NCI-H82 (cell line): ENCODE measurements at places on chromosomes 2 and 18.
A peak's percentile ranks its signal among the peaks of the same experiment; 100 is the strongest.

GRCh38 chr2:205501826-205502225, 180.5 kb upstream of the NRP2 start:
- DNase-seq: no peak

DNA sequence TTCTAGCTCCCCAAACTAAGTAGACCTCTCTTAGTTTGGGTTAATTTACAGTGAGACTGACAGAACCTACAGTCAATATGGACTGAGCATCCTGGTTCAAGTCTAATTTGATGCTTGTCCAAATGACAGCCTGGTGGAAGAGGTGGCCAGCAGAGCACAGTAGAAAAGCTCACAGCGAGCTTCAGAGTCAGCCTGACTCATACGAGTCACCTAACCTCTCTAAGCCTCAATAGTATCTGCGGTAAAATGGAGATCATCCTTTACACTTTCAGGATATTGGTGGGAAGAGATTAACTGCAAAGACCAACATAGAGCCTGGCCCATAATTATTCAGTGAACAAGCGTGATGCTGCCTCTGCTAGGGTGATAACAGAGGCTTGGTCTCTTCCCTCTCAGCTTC, 54.5 kb downstream of the DOCK10 start:
- no peak for DNase-seq

DNA sequence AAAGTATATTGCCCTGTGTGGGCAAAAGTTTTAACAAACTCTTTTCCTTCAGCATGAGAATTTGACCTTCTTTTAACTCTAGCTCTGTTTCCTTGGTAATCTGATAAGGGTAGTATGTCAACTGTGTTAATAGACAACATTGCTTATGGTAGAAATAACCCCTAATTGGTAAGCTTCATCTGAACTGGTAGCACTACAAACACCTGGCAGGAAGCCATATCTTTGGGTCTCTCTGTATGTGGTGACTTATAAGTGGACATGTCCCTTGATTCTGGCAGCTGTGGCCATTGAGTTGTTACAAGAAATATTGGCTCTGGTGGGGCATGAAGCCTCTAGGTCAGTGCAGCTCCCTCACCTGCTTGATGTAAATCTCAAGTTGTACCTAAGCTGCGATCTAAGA, 46.9 kb downstream of the MBD5 start:
- DNase-seq: no peak

- peak; percentile 76 for DNase-seq
These were observed 83.3 kb upstream of the POMC start for GRCh38 chr2:25251422-25252273.

- no peak for DNase-seq
These were observed 2.5 kb upstream of the FAP start for GRCh38 chr2:162245781-162246180.

GRCh38 chr2:171049691-171050090, 111.0 kb downstream of the TLK1 start:
- no peak for DNase-seq

- peak; percentile 12 for DNase-seq
These were observed 187.2 kb downstream of the BCL11A start for GRCh38 chr2:60366135-60366712.

DNA sequence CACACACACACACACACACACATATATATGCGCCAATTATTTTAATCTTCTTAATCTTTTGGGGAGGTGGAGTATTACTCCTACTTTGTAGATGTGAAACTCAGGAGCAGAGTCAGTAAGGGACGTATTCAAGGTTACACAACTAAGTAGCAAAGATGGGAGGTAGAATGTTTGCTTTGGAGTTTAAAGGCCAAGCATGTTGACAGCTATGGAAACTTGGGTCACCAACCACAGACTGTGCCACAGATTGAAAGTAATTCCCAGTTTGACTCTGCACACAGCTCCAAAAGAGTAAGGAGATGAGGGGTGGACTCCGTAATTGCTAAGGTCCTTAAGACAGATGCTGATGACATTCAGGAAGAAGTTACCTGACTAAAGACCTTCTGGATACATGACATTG, 124.8 kb upstream of the ITGB6 start:
- no peak for DNase-seq

DNA sequence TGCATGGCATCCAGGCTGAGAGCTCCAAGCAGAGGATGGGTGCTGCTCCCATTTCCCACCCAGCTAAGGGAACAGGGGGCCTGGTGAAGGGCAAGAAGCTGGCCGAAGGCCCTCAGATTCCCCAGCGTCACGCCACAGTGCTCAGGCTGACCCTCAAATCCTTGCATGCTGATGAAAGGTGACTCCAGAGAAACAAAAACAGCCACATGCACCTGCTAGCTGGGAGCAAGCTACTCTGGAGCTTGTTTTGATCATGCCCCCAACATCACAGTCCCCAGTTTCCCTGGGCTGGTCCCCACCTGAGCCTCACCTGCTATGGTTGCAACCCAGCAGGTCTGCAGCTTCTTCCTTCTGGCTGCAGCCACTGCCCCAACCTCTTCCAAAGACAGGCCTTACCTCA, 13.3 kb downstream of the RAB11FIP5 start:
- DNase-seq: no peak

GRCh38 chr18:34821669-34822210, 111.6 kb downstream of the DTNA start:
- no peak for DNase-seq

GRCh38 chr2:188477564-188478103, 186.0 kb downstream of the GULP1 start:
- DNase-seq: no peak

DNA sequence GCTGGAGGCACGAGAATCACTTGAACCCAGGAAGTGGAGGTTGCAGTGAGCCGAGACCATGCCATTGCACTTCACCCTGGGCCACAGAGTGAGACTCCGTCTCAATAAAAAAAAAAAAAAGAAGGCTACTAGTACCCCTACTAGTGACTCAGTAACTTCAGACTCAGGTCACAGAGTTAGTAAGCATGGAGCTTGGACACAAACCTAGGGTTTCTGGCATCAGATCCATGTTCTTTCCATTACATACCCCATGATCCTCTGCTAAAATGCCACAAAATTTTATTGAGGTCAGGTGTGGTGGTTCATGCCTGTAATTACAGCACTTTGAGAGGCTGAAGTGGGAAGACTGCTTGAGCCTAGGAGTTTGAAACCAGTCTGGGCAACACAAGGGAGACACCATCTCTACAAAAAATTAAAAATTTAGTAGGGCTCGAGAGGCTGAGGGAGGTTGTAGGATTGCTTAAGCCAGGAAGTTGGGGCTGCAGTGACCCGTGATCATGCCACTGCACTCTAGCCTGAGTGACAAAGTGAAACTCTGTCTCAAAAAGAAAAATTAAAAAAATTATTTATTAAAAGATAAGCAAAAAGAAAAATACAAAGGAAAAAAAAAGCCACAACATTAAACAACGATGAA, 45.1 kb downstream of the DHX57 start:
- no peak for DNase-seq

DNA sequence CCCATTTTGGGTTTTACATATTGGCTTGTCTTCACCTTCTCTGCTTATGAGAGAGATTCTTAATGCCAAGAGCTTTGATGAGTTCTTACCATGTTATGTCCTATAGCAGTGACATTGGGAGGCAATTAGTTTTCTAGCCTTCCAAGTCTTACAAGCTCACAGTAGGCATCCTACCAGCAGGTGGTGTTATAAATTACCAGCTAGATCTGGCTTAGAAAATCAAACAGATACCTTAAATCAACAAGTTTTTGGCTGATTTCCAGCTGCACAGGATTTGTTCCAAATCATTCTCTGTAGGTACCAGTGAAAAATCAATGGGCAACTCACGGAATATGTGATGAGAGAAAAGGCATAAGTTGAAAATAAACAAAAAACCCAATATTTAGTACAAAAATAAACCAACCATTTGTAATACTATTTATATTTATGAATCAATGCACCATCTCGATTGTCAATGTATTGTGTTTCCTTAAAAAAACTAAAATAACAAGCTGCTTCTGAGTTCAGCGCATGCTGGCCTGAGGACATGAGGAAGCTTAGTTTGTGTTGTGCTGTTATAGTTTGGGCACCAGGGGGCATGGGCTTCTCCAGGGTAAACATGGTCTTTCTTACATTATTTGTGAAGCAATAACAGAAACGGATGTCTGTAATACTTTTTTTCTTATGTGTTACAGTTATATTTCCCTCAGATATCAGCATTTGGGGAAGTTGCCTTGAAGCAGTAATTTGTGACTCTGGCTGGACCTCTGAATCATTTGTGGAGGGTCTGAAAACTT, 34.1 kb upstream of the NXPH2 start:
- DNase-seq: peak; percentile 69

DNA sequence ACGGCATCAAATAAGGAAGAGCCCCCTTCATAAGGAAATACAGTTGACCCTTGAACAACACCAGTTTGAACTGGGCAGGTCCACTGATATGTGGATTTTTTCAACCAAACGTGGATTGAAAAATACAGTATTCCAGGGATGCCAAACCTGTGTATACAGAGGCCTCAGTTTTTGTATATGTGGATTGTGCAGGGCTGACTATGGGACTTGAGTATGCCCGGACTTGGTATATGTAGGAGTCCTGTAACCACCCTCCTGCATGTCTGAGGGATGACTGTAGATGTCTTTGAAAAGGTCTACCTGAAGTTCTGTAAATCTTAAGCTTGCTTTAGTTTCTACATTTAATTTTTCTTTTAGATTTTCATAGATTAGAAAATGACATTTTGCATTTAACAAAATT, 50.0 kb downstream of the EML4 start:
- no peak for DNase-seq

GRCh38 chr18:74652392-74652988, 54.8 kb downstream of the ZNF407 start:
- peak; percentile 68 for DNase-seq

- DNase-seq: no peak
These were observed 258.9 kb downstream of the NAPG start for GRCh38 chr18:10784596-10785202.

DNA sequence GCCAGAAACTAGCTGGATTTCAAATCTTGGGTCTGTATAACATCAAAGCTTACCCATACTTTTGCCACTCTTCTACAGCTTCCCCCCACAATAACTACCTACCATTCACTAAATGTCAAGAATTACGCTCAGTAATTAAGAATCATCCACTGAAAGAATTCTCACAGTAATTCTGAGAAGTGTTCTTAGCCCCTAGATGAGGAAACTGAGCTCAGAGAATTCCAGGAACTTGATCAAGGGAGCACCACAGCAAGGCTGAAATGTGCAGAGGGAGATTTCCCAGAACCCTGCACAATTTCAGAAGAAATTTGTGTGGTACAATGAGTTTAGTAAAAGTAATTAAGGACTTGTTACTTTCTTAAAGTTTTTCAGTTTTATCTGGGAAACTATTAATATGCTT, 194.5 kb upstream of the STK17B start:
- no peak for DNase-seq

- peak; percentile 33 for DNase-seq
These were observed 58.4 kb upstream of the UNC80 start for GRCh38 chr2:209713219-209713618.

GRCh38 chr2:223647258-223647952, 45.2 kb upstream of the SCG2 start:
- DNase-seq: no peak

DNA sequence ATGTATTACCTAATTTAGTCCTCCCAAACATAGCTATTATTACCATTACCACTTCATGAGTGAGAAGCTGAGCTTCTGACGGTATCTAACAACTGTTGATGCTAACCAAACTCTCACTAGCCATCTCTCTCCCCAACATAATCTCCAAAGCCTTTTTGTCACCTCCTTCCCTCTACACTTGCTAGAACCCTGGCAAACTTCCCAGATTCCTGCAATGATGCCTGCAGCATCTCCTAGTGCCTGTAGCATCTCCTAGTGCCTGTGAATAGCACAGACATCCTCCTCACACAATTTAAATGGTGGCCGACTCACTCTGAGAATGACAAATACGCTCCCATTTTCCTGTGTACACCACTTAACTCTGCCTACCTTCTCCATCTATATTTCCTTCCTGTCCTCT, 126.7 kb downstream of the STK39 start:
- DNase-seq: peak; percentile 37

DNA sequence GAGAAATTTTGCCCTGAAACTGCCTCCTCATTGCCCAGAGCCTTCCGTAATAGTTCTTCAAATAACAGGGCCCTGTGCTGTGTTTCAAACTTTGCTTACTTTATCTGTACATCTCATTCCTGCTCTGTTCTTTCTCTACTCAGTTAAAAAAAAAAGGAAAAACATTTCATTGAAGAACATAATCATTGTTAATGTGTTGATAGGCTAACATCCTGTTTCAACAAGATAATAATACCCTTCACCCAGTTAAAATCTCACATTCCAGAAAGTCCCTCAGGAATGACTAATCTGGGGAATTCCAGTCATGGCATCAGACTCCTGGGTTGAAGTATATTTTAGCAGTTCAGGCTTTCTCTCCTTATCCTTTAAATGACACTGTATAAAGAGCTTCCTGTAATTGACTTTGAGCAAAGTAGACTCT, 45.6 kb upstream of the ITGAV start:
- no peak for DNase-seq

- DNase-seq: no peak
These were observed 20.7 kb downstream of the SLC19A3 start for GRCh38 chr2:227696990-227697679.

GRCh38 chr2:172179045-172179701, 76.5 kb upstream of the DLX2 start:
- no peak for DNase-seq

GRCh38 chr2:96264656-96265348, 995 bp downstream of the TMEM127 start:
- DNase-seq: peak; percentile 76

GRCh38 chr18:76275727-76276313, 219.2 kb downstream of the ZNF516 start:
- DNase-seq: no peak

DNA sequence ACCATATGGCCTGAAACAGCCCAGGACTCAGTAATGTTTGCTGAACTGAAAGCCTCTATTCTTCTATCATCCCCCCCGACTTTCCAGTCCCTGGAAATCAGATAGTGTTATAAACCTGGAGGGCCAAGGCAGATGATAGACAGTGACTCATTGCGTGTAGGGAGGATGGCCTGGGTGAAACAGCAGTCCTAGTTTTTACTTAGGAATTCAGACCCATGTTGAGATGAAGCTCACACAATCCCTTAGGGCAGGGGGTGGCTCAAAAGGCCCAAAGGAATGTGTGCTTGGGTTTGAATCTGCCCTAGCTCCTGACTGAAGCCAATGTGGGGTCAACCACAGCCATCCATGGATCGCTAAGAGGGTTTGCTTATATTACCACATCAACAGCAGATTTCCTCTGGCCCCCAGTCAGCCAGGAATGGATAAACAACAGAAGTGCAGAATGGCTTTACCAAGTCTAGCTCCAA, 43.9 kb upstream of the STPG4 start:
- no peak for DNase-seq

- DNase-seq: no peak
These were observed 601.1 kb upstream of the NRXN1 start for GRCh38 chr2:51633073-51633472.

DNA sequence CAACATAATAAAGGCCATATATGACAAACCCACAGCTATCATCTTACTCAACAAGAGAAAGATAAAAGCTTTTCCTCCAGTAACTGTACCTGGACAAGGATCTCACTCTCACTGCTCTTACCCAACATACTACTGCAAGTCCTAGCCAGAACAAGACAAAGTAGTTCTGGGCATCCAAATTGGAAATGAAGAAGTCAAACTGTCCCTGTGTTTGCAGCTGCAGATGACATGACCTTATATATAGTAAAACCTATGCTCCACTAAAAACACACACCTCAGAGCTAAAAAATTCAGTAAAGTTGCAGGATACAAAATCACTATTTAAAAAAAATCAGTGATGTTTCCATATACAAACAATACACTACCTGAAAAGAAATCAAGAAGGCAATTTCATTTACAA, 32.2 kb downstream of the USP34 start:
- no peak for DNase-seq

GRCh38 chr2:22719396-22719795, 665.6 kb upstream of the KLHL29 start:
- no peak for DNase-seq
